Urinary bladder (tissue), 4 donors: ENCODE measurements at places on chromosomes 13 and 19. TPM values are rescaled to one million over a fixed set of nuclear protein-coding genes. Genes with fewer than 3 reads are reported as not detected.

GALP gene
- total RNA-seq = not detected

GRCh38 chr13:113445791-113446487, 7.3 kb downstream of the ADPRHL1 start:
- DNase-seq = no peak

- DNase-seq = no peak
These were observed 65.4 kb downstream of the KCTD12 start for GRCh38 chr13:76820759-76821158.

- DNase-seq = no peak
These were observed 75.6 kb upstream of the TSC22D1 start for GRCh38 chr13:44651724-44652123.

ZNF552 gene
- 24.5 TPM for total RNA-seq

DNA sequence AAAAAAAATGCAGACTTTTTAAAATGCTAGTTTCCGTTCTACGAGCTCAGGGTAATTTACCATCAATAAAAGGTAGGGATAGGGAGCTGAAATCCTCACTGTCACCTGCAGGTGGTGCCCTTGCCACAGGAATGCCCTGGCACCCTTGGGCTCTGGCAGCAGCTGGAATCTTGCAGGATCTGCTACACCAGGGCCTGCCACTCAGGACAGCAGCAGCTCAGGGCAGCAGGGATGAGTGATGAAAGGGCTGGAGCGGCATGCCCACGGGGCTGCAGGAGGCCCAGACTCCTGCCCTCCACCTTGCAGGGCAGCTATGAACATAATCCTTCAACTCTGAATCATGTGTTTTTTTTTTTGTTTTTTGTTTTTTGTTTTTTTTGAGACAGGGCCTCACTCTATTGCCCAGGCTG, 54.0 kb downstream of the GNG7 start:
- DNase-seq = no peak
